ENCODE measurements at places on chromosomes 16 and 17.

- no peak for DNase-seq
These were observed 13.0 kb upstream of the SLC47A1 start for GRCh38 chr17:19520641-19521040.

DNA sequence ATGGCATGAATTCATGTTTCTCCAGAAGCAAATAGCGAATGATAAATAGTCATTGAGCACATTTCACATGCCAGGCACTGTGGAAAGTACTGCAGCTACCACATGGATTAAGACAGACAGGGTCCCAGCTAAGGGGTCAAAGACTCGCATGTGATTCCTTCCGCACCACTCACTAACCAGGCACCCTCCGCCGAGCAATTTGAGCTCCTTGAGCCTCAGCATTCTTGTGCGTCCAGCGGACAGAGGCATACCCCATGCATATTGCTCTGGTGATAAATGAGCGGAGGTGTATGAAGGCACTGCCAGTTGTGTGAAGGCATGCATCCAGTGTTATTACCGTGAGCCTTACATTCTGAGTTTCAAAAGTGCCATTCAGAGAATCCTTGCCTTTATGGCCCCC lies 358.7 kb downstream of the HS3ST4 start:
- DNase-seq, result no peak

DNA sequence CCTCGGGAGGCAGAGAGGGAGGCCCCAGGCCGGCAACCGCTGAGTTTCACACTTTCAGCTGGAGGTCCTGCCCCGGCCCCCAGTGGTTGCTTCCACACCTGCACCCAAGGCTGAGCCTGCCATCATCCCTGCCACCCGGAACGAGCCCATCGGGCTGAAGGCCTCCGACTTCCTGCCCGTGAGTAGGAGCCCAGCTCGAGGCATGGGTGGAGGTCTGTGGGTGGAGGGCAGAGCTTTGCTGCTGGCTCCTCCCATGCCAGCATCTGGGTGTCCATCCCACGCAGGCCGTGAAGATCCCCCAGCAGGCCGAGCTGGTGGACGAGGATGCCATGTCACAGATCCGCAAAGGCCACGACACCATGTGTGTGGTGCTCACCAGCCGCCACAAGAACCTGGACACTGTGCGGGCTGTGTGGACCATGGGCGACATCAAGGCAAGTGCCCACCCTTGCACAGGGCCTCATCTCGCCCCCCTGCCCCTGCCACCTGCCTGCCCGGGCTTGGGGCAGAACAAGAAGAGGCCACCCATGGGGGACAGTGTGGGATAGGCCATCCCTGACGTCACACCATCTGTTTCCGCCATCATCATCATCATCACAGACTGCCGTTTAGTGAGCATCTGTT lies 19.6 kb downstream of the KATNB1 start:
- DNase-seq, result no peak

- DNase-seq, result peak; percentile 17
These were observed 67.5 kb downstream of the AMFR start for GRCh38 chr16:56357765-56358322.

- no peak for DNase-seq
These were observed 77.0 kb downstream of the MYH11 start for GRCh38 chr16:15779664-15780351.

DNA sequence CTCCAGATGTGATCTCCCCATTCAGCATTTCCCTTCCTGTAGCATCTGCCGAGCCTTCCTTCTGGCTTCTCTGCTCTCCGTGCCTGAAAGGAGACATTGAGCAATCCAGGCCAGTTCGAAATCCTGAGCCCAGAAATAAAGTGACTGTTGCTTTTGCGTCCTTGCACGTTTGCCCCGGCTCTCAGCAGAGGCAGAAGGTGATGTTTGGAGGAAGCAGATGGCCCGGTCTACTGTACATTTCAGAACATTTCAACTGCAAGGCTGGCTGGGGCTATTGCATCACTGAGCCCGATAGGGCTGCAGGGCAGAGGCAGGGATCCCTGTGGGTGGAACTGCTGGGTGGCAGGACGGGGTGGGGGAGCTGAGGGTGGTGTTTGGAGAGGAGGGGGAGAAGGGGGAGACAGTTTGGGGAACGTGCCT lies 29.4 kb downstream of the IRF8 start:
- DNase-seq, result no peak

GRCh38 chr17:19342611-19343255 lies 19.8 kb downstream of the B9D1 start:
- DNase-seq, result no peak

DNA sequence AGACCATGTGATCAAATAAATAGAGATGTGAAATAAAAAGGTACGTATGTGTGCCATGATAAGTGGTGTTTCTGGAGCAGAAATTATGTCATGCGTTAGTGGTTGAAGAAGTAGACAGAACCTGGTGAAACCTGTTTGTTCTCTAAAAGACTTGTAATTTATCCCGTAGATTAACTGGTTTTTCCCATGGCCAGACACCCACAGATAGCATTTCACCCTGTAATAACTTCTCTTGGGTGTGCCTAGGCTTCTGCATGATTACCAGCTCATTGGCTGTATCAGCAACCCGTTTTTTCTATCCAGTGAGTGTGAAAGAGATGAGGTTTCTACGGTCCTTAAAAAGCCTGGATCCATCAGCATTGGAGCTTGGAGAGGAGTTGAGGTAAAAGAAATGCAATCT lies 471.3 kb downstream of the NPIPA7 start:
- no peak for DNase-seq

DNA sequence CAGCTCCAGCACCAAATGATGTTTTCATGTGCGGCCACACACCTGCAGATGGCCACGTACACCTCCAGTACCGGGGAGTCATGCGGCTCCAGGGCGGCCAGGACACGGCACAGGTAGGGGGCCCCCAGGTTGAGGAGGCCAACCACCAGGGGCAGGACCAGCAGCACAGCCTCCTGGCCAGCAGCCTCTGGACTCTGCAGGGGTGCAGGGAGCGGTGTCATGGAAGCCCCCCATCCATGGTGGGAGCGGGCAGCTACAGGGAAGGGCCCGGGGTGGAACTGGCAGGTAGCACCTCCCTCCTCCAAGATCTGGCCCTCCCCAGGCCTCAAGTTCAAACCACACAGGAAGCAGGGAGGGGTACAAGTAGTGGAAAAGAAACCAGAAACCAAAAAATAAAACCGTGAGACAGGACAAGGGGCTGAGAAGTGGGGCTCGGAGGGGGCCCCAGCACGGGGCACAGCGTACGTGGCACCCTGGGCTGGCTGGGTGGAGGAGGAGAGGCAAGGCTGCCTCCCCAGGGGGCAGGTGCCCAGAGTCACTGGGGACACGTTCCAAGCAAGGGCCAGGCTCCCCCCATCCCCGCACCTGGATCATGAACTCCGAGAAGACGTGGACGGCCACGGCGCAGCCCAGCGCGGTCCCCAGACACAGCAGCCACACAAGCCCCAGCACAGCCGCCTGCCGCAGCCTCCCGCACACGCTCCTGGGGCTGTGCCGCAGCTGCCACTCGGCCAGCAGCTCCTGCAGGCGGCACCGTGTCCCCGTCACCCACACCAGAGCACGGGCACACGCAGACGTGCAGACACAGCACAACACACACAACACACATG lies 7.4 kb downstream of the TMC6 start:
- DNase-seq, result peak; percentile 68

DNA sequence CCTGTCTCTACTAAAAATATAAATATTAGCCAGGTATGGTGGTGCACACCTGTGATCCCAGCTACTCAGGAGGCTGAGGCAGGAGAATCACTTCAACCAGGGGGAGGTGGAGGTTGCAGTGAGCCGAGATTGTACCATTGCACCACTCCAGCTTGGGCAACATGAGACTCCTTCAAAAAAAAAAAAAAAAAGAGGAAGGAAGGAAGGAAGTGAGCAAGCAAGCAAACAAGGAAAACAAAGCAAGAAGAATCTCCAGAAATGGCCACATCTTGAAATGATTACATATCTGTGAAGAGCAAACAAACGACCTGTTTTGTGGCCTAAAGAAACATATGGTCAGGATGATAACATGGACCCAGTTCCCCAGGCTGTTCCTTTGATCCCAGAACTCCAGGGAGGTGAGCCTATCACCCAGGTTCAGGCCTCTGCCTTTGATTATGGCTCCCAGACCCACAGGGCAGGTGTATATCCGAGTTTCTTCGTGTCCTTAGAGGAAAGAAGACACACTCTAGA lies 8.9 kb downstream of the ACOX1 start:
- DNase-seq, result no peak

DNA sequence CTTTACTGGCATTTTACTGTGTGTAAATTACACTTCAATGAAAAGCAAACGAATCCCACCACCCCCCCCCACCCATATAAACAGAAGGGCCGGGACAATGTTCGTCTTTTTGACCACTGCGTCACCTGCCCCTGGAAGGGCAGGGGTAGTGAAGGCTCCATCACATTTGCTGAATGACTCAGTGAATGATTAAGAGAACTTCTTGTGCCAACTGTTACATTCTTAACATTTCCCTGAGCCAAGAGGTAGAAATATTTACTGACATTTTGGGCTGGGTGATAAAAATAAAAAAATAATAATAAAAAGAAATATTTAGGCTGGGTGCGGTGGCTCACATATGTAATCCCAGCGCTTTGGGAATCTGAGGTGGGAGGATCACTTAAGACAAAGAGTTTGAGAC lies 24.1 kb downstream of the C16orf96 start:
- no peak for DNase-seq

DNA sequence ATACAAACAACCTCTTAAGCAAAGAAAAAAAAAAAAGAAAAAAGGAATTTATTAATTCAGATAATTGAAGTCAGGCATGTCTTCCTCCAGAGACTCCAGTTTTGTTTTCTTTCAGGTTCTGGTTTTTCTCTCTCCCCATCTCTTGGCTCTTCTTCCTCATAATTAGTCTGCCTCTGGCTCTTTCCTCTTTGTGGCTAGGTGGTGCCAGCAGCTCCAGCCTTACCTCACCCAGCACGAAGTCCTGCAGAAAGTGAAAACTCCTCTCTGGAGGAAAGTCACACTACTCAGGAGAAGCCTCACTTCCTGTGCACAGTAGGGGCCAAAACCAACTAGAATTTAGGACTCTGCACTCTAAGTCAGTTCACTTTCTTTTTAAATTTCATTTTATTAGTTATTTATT lies 10.3 kb upstream of the NFAT5 start:
- DNase-seq, result no peak

- no peak for DNase-seq
These were observed 8.3 kb downstream of the ALKBH5 start for GRCh38 chr17:18191967-18192366.

GRCh38 chr17:65027305-65027704 lies 29.2 kb downstream of the GNA13 start:
- DNase-seq, result peak; percentile 65

DNA sequence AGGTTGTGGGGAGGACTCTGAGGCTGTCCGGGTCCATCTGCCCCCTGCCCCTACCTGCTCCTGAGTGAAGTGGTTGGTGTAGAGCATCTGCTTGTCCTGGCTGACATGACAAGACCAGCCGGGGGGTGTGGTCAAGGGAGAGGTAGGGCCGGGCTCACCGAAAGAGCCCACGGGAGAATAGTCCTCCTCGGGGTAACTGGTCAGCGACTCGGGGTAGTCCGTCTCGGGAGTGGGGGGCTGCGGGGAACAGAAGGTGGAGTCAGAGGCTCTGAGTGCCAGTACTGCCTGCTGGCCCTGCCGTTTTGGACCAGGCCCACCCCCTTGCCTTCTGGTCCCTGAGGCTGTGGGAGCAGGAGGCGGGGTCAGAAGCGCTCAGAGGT lies 27.8 kb downstream of the ARHGAP27 start:
- DNase-seq, result no peak

DNA sequence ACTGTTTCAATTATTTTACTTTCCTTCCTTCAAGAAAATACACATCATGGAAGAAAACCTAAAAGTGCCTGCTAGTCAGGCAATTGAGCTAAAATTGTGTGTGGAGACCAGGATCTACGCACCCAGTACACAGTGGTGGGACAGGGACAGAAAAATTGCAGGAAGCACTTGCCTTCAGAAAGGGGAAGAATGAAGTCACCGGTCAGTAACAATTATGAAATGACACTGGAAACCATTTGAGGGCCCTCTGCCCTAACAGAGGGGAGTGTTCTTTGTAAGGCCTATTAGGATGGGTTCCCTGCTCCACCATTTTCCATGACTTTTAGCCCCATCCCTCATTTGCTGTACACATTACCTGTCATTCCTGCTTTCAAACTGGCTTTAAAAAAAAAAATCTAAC lies 4.5 kb upstream of the PHAF1 start:
- no peak for DNase-seq

GRCh38 chr16:726438-727290 lies at the start of the genes CCDC78 and HAGHL:
Gene CCDC78, minus strand, starts transcription at chr16:726443. Its CDS starts 76 bp downstream, at chr16:726367.
Gene HAGHL, plus strand, starts transcription at chr16:727106. Its CDS starts 404 bp downstream, at chr16:727510.
- peak; percentile 77 for DNase-seq

GRCh38 chr16:68451676-68452075 lies 3.4 kb upstream of the SMPD3 start:
- no peak for DNase-seq

GRCh38 chr17:8894673-8895578 lies 27.5 kb upstream of the PIK3R6 start:
- DNase-seq, result peak; percentile 69

DNA sequence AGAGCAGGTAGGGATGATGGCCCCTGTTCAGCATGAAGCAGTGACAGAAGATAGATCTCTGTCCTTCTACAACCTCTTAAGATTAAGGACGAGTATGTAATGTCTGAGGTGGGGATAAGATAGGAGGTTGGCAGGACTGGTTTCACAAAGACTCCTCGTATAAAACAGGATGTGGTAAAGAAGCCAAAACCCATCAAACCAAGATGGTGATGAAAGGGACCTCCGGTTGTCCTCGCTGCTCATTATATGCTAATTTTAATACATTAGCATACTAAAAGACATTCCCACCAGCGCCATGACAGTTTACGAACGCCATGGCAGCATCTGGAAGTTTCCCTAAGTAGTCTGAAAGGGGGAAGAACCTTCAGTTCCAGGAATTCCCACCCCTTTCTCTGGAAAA lies 27.3 kb downstream of the MIS12 start:
- no peak for DNase-seq

- no peak for DNase-seq
These were observed 255.5 kb downstream of the XYLT1 start for GRCh38 chr16:17215306-17215705.

GRCh38 chr17:4086041-4086483 lies 56.8 kb downstream of the ZZEF1 start:
- DNase-seq, result no peak

DNA sequence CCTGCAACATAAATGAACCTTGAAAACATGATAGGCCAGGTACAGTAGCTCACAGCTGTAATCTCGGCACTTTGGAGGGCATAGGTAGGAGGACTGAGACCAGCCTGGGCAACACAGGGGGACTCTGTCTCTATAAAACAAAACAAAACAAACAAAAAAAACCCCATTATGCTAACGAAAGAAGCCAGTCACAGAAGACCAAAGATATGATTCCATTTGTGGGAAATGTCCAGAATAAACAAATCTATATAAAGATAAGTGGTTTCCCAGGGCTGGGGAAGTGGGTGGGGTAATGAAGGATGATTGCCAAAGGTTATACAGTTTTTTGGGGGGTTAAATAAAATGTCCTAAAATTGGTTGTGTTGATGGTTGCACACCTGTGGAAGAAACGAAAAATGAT lies 36.5 kb upstream of the SIAH1 start:
- no peak for DNase-seq
